ENCODE measurements at places on chromosomes 5 and 9.

- no peak for DNase-seq
These were observed 127.9 kb downstream of the PALM2AKAP2 start for GRCh38 chr9:109907810-109908458.

DNA sequence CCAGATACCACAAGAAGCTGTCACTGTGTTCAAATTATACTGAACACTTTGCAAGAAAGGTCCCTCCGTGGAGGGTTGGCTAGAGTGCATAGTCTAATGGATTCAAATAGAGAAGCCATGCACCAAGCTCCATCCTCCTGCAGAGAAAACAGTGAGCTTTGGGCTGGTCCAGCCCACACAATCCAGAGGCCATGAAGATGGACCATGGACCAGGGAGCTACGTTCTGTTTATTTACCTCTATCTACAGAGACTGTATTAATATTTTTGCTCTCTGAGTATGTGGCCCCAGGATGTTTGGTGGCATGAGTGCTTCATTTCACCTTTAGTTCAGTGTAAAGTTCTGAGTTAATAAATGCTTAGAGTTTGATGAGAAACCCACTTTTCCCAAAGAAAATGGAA, 114.8 kb upstream of the PJA2 start:
- no peak for DNase-seq

- no peak for DNase-seq
These were observed 27.4 kb upstream of the CEP120 start for GRCh38 chr5:123450640-123451039.

DNA sequence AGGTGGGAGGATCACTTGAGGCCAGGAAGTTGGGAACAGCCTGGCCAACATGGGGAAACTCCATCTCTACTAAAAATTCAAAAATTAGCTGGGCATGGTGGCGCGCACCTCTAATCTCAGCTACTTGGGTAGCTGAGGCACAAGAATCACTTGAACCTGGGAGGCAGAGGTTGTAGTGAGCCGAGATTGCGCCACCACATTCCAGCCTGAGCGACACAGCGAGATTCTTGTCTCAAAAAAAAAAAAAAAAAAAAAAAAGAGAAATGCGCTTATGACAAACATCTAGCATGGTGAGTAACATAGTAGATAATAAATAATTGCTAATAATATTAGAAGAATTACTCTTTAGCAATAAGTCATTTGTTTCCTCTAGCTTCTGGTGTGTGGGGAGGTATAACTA, 25.9 kb downstream of the RUSC2 start:
- no peak for DNase-seq

DNA sequence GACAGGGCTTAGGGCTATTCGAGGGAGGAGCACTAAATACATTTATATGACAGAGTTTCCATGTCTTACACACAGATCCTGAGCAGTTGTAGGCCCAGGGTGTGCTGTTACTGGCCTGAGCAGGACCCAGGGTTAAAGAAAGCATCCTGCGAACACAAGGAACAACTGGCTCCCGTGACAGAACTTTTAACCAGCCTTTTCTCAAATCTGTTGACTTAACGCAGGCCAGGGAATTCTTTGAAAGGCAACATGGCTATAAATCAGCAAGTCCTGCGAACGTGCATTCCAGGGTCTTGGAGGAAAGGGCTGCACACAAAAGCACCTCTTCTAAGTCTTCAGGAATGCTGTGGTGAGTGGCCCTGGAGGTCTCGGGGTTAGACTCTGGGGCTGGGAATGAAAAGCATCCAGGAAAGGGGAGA, 45.2 kb upstream of the ANKRD55 start:
- DNase-seq, result no peak

- no peak for DNase-seq
These were observed 298.1 kb downstream of the PJA2 start for GRCh38 chr5:109111680-109112079.

DNA sequence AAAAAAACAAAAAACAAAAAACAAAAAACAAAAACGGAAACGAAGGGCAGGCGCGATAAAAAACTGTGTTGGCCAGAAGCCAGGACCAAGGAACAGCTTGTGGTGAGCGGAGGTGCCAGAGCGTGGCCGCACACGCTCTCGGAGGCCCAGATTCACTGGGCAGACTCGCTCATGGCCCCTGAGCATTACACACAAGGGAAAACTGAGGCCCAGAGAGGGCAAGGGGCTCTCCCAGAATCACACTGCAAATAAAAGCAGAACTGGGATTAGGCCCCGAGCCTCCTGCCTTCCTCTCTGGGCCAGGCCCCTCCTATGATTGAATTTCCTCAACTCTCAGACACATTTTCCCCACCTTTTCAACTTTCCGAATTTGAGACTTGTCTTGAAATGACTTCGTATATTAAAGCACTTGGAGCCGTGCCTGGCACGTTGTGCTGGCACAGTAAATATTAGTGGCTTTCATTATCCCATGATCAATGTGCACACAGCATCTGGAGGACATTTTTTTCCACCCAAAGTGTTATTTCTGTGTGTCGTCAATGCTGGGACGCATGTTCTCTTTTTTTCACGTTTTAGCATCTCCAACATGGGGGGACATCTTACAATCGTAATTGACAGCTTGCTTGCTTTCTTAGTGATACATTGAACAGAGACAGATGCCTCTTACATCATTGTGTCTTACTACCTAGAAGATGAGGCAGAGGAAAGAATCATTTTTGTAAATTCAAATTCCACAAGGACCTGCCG, 7.4 kb downstream of the FIBCD1 start:
- no peak for DNase-seq

DNA sequence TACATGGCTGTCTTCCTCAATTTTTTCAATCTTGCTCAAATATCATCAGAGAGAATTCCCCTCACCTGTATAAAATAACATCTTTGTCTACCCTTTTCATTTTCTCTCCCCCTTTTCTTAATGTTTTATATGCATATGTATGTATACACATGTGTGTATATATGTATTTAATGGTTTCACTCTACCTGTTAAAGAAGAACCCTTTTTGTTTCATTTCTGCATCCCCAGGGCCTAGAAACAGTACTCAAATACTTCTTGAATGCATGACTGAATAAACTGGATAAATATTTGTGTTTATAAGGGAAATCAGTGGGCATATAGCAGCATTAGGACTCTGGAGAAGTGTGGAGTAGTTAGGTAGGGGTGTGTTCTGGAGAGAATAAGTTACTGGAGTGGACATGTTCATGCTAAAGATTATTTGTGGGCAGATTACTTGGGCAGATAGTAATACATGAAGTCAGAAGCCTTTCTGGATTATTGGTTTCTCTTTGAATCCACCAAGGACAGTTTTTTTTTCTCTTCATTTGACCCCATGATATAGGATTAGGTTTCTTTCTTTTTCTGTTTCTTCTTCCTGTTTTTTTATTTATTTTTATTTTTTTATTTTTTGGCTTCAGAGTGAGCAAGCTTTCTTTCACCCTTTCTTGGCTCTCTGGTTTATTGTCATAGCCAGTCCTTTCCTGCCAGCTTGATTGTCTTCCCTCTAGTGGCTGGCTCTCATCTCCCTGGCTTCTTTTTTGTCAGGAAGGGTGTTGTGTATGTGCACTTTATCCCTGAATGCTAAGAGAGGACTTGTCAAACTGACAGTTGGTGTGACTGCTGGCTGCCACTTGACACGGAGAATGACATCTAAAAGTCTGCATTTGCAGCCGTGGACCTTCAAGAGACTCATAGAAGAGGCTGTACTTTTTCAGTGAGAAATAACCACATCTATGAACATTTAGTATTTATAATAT, 89.3 kb downstream of the ZCCHC7 start:
- no peak for DNase-seq

DNA sequence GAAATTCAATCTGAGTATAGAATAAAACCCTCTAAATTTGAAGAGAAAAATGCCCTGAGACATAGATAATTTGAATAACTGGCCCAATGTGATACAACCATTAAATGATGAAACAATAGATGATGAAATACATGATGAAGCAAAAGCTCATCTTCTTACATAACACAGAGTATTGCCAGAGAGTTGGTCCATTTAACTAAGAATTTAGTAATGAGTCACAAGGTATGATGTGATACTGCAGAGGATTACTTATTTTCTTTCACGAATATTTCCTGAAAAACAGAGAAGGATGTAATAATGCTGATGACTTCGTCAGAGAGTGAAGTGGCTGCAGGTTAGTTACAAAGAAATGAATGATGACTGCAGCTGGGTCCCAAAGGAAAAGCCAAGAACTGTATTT, 379.3 kb downstream of the CDH12 start:
- no peak for DNase-seq

GRCh38 chr9:124429530-124429867, 14.3 kb upstream of the PSMB7 start:
- no peak for DNase-seq

DNA sequence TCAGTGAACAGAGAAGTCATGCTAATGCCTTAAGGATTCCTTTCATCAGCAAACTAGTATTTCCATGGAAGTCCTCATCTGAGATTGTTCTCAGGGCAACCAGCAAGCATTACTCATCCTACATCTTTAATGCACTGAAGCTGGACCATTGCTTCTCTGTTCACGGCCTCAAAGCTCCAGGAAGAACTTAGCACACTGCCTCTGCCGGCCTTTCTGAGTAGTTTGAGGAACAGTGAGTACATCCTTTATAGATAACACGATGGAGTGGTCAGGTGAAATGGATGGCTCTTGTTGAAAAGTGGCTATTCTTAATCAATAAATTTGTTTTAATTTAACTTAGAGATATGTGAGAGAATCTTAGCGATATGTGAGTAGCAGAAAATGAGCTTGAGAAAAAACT, 35.8 kb downstream of the MEGF10 start:
- DNase-seq, result no peak

DNA sequence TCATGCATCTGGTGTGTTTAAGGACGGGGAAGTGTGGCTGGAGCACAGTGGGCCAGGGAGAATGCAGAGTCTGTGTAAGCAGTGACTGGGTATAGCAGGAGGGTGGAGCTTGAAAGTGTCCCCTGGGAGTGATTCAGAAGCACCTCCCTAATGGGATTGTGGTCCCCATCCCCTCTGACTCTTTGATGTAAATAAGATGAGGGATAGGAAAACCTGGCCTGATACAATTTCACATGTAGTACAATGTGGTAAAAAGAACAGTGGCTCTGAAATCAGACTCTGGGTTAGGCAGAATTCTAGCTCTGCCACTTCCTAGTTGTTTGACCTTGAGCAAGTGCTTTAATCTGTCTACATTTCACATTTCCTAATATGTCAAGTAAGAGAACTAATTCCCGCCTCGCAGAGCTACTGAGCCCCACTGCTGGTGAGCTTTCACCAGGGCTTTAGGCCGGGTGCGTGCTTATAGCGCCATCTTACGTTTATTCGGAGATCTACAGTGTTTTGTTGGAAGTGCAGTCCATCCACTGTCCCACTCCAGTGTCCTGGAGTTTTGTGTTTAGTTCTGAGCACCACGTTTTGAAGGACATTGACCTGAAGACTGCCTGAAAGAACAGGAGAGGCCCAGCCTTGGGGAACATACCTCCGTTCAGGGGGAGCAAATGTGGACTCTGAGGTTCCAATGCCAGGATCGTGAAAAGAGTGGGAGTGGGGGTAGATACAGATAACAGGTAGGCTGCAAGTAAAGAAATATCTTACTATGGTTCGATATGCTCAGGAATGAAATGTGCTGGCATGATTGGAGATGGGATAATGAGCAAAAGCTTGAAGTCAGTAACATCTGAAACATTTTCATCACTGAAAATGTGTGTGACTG, 51.2 kb upstream of the TESK1 start:
- DNase-seq, result no peak

- no peak for DNase-seq
These were observed 65.1 kb upstream of the IL6ST start for GRCh38 chr5:56059854-56060253.

DNA sequence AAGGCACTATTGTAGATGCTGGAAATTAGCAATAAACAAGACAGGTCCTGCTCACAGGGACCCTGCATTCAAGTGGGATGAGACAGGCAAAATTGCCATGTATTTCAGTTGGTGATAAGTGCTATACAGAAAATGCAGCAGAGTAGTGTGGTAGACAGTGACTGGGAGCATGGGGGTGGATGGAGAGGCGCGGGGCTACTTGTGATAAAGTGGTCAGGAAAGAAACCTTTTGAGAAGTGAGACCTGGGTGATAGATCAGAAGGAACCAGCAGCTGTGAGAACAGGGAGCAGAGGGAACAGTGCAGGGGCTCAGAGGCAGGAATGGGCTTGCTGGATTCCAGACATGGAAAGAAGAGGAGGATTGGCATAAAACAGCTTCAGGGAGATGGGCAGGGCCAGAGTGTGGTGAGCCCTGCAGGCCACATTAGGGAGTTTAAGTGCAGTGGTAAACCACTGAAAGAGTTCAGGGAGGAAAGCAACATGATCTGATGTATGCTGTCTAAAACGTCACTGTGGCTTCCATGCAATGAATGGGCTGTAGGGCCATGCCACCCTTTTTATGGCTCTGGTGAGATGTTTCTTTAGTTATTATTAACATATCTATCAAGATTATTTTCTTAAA, 7.3 kb downstream of the CRHBP start:
- DNase-seq, result no peak

GRCh38 chr5:67201897-67202549, 5.4 kb upstream of the CD180 start:
- no peak for DNase-seq

GRCh38 chr9:27499451-27499850, 24.6 kb upstream of the IFNK start:
- DNase-seq, result no peak

GRCh38 chr5:112436144-112436543, 17.1 kb upstream of the EPB41L4A start:
- no peak for DNase-seq

DNA sequence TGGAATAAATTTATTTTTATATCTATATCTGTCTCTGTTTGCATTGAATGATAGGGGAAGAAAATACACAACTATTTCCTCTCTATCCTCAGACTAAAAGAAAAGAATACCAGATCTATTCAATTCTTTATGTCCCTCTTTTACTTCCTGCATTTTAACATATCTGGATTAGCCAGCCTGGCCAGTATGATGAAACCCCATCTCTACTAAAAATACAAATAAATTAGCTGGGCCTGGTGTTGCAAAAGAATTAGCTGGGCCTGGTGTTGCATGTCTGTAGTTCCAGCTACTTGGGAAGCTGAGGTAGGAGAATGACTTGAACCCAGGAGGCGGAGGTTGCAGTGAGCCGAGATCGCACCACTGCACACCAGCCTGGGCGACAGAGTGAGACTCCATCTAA, 182.0 kb downstream of the LURAP1L start:
- no peak for DNase-seq

DNA sequence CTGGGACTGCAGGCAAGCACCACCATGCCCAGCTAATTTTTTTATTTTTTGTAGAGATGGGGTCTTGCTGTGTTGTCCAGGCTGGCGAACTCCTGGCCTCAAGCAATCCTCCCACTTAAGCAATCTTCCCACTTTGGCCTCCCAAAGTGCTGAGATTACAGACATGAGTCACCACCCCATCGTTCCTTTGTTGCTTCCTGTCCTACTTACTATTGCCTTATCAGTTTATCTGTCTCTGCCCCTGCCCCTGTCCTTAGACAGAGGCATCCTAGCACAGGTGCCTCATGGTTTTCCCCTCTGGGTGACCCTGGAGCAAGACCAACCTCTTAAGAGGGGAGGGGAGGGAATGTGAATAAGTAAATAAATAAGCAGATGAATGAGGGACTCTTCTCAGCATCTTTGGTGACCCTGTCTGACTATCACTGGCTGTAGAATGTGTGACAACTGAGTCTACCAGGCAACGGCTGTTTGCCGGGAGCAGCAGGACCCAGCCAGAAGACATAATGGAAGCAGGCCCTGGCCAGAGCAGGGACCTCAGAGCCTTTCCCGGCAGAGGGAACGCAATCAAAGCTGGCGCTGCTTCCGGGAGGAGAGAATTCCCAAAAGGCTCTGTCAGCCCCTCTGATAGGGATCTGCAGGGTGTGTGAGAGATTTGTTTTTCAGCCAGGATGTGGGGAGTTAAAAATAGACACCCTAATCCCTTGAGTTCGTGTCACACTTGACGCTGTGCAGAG, 43.8 kb upstream of the DAB2IP start:
- DNase-seq, result no peak

- peak; percentile 8 for DNase-seq
These were observed 42.0 kb downstream of the ITK start for GRCh38 chr5:157222506-157223230.

Measured in activated CD4-positive, CD25-positive, alpha-beta regulatory T cell (primary cell).